ENCODE measurements at places on chromosomes 1 and 21.

GRCh38 chr1:14679027-14679688 lies 80.7 kb downstream of the KAZN start:
- no peak for DNase-seq

DNA sequence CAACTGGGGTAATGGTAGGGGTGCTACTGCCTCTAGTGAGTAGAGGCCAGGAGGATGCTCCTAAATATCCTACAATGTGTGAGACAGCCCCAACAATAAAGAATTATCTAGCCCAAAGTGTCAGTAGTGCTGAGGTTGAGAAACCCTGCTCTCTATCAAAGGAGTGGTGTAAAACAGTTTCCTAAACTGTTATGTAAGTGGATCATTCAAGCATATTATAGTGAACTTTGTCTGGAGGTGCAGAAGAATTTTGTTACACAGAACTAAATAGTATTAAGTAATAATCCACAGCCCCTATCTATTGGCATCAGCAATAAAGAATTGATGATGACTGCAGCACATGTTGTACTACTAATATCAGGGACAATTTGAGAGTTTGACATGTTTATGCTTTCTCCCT lies 20.3 kb upstream of the TARS2 start:
- DNase-seq = no peak

DNA sequence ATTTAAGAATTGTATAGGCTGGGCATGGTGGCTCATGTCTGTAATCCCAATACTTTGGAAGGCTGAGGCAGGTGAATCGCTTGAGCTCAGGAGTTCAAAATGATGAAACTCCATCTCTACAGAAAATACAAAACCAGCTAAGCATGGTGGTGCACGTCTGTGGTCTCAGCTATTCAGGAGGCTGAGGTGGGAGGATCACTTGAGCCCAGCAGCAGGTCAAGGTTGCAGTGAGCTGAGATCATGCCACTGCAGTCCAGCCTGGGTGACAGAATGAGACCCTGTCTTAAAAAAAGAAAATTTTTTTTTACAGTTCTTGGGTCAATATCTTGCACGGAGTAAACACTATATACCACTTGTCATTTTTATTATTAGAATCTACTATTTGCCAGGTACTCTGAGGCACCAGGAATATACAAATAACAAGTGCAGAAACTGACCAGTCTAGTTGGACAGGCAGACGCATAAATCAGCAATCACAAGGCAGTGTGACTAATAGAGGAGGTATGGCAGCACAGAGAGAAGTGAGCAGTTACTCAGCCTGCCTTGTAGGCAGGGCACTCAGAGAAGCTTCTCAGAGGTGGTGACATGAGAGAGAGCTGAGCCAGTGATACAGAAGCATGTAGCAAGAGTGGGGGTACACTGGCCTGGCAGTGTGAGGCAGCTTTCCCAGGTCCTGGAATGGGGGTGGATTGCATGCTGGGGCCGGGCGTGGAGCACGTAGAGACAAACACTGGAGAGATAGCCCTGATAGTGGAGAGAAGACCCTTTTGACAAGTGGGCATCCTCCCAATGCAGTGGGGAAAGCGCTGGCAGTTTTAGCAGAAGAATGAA lies 8.0 kb downstream of the PHLDA3 start:
- no peak for DNase-seq

GRCh38 chr1:206512058-206512850 lies 4.9 kb downstream of the RASSF5 start:
- no peak for DNase-seq

GRCh38 chr1:3944578-3945125 lies 44.6 kb upstream of the C1orf174 start:
- DNase-seq = no peak

- DNase-seq = no peak
Measured at GRCh38 chr1:239426821-239427475, 40.6 kb downstream of the CHRM3 start.

GRCh38 chr1:33306653-33307493 lies 14.0 kb downstream of the A3GALT2 start:
- DNase-seq = no peak

DNA sequence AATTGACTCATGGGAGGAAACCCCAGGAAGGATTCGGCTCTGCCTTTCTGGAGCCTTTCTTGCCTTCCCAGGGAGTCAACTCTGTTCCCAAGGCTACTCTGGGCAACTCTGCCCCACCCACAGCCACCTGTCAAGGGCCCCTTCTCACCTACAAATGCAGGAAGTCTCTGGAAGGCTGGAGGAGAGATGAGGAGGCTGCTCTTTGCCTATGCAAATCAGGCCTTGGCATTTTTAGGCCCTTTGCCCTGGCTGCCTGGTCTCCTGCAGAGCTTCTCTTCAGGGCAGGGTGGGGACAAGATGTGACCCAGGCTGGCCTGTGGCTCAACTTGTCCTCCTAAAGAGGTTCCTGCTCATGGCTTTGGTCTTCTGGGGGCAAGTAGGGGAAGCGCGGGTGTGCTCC lies 5.4 kb downstream of the SLC6A9 start:
- DNase-seq = no peak

DNA sequence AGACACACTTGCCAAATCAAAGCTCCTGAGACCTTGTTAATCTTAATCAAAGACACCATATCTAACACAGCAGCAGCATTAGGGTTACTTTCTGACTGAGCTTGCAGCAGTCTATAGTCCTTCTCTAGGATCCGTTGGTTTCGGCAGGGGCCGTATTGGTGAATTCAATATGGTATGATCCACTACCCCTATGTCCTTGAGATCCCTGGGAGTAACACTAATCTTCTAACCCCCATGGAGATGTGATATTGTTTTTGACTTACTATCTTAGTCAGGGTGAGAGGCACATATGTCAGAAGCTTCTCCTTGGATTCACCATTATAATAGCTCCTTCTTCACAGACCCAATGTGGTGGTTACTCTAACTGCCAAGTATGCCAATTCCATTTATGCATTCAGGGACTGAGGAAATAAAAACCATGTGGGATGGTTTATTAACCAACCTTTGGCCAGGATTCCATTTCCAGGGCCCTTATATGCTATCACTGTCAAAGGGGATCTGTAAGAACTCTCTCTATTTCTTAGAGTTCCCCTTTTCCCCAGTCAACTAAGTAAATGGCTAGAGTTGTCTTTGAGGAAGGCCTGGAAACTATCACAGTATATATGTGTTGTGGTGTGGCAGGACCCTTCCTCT lies 673.6 kb upstream of the USP24 start:
- no peak for DNase-seq

- no peak for DNase-seq
Measured at GRCh38 chr1:38820860-38821259, 38.7 kb downstream of the RRAGC start.

DNA sequence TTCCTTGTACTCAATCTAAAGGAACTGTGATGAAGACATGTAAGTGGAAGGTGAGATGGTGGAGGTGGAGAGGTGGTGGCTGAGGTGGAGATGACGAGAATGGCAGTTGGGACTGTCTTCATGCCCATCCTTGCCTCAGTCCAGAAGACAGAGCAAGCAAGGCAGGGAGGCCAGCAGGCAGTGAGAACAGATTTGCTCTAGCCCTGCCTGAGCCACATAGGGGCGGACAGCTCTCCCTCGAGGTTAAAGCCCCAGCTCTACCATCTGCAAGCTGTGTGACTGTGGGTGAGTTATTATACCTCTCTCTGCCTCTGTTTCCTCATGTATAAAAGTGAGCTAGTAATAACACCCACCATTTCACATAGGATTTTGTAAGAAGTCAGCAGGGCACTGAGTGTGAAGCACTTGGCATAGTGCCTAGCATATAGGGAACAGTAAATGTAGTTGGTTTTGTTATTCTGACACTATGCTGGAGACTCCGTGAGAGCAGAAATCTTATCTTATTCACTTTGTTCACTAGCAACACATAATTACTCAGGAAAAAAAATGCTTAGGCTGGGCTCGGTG lies 4.8 kb upstream of the FAM110D start:
- DNase-seq = no peak

GRCh38 chr1:86396498-86396890 lies 371 bp upstream of the ODF2L start:
- DNase-seq = no peak

DNA sequence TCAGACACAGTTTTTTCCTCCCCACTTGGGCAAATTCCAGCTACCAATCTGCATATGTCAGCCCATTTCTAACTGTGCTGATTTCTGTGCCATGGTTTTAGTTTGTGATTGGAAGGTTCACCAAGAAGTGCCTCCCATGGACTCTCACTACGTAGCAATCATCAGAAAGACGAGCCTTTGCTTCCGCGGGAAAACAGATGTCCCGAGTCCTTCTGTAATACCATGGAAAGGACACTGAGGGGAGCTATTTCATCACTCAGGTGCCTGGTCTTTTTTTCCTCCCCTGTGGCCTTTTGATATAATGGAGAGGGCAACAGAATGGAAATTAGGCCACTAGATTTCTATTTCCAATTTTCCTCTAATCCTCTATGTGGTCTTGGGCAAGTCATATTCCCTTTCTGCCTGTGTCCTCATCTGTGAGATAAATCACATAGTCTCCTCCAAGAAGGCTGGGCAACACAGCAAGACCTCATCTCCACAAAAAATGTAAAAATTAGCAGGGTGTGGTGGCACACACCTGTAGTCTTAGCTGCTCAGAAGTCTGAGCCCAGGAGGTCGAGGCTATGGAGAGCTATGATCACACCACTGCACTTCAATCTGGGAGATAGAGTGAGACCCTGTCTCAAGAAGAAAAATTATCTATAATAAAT lies 24.8 kb downstream of the LEMD1 start:
- DNase-seq = no peak

- no peak for DNase-seq
Measured at GRCh38 chr1:172417557-172417956, 2.9 kb upstream of the C1orf105 start.

DNA sequence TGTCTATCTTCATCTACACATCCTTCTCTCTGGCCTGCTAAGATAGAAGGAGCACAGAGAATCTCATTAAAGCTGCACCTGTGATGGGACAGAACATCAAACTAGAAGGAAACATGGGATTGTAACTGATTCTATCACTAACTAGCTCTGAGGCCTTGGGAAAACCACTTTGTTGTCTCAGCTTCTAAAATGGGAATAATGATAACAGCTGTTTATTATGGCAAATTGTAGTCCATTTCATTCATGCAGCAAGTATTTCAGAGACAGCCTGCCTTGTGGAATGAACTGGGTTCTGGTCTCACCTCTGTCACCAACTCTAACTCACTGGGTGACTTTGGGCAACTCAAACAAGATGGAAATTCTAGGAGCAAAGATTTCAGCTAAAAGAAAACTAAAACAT lies 12.4 kb downstream of the GJA5 start:
- no peak for DNase-seq

- no peak for DNase-seq
Measured at GRCh38 chr1:177211231-177211630, 40.5 kb downstream of the BRINP2 start.

DNA sequence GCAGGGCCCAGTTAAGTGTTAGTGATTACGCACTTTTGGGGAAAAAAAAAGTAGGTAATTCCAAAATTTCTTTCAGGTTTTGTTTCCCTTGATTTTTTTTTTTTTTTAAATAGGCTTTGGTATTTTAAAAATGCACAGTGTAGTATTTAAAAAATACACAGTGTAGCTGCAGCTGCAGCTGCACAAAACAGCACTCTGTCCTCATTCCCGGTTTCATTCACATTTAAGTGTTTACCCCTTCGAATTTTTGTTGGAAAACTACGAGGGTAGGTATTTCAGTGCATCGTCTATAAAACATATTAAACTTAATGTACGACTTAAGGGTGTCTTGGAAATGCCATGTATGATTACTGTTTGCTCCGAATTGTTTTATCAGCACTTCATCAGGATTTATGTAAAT lies 3.4 kb downstream of the NEK7 start:
- DNase-seq = no peak

GRCh38 chr1:8516278-8516777 lies 198.4 kb downstream of the SLC45A1 start:
- DNase-seq = no peak

DNA sequence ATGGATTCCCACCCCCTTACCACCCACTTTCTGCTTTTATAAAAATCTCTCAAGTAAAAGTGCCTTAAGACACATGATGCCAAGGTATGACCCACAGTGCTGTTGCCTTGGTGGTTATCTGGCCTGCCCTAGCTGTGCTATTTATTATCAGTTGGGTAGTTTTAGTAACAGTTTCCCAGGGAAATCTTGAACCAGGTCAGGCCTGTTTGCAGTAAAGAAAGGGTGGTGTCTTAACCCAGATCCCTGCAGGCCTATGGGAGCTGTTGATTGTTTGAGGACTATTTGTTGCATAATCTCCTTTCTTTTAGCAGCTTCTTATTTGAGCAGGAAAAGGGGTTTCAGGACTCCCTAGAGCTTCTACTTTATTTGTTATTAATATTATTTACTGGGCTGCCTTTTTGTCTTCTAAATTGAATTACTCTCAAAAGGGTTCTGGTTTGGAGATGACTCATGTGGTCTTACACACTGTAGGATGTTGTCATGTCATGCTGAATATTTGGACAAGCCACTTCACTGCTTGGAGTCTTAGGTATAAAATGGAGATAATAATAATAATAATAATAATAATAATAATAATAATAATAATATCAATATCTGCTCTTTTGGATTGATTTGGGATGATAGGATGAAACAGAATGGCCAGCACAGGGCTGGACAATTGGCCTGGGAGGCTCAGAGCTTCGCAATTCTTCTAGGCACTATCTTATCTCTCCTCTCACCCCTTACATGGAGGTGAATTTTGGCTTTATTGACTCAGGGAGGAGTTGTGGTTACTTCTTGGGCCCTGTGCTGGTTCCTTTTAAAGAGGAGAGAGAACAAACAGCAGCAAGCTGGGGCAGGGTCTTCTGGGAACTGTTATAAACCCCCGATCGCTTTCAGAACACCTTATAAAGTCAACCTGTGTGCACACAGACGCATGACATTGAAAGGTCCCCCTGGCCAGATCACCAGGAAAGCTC lies 252.1 kb downstream of the PRDM2 start:
- no peak for DNase-seq

DNA sequence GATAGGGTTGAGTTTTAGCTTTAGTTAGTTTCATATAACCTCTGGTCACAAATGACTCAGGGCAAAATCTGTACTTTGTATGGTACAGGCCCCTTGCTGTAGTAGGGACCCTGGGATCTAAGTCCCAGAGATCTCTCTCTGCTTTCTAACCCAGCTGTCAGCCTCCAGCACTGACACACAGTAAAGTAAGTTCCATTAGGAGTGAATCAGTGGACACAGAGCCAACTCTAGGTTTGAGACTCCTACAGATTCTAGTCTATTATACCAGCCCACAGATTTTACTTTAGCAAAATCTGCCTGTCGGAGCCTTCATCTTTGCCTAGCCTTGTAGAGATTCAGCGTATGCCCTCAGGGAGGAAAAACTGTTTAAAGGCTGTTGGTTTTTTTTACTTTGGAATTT lies 52.5 kb downstream of the ANGPTL1 start:
- no peak for DNase-seq
